Activated naive CD4-positive, alpha-beta T cell treated with anti-CD3 and anti-CD28 coated beads, Interleukin-2, amount 50 U/mL, for 72 hours (primary cell): ENCODE measurements at places on chromosomes 4 and X. TPM values are rescaled to one million over a fixed set of nuclear protein-coding genes. Genes with fewer than 3 reads are reported as not detected.

Gene BMP3
- not detected for total RNA-seq

Gene EPGN
- total RNA-seq, result not detected

Gene FGFBP2
- 1.2 TPM for total RNA-seq

Gene CCKAR
- not detected for total RNA-seq

Gene SYTL5
- not detected for total RNA-seq

Gene PRSS12
- not detected for total RNA-seq

Gene AFM
- total RNA-seq, result not detected

- DNase-seq, result no peak
Observed at GRCh38 chrX:31962256-31962655, 890.4 kb upstream of the FTHL17 start.

DNA sequence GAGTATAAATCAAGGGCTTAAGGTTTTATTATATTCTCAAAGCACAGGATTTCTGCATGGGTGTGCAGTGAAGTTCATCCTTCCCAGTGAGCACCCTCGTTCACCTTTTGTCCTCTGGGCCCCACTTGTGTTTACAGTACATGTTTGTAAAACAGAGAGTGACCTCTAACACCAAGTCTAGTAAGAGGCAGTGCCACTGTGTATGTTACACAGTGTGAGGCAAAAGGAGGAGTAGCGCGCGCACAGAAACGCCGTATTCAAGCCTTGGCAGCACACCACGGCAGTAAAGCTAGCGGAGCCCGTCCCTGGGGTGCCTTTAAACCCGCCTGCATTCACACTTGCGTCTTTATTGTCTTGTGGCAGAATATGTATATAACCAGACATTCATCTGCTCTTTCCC is 51.9 kb downstream of the CCNI start:
- no peak for DNase-seq

DNA sequence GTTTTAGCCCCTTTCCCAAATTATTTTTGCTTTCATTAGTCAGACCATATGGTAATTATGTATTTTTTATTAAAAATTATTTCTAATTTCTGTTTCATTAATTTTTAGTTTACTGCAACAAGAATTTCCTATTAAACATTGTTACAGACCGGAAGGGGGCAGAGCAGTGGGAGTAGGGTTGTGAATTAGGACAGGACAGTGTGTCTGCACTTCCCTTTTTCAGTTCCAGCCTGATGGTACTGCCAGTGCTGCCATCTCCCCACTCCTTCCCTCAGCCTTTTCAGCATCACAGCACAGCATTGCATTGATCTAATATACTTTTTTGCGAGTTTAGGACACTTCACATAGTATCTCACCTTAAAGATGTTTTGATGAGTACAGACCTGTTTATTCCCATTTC is 76.5 kb downstream of the STIM2 start:
- no peak for DNase-seq

DNA sequence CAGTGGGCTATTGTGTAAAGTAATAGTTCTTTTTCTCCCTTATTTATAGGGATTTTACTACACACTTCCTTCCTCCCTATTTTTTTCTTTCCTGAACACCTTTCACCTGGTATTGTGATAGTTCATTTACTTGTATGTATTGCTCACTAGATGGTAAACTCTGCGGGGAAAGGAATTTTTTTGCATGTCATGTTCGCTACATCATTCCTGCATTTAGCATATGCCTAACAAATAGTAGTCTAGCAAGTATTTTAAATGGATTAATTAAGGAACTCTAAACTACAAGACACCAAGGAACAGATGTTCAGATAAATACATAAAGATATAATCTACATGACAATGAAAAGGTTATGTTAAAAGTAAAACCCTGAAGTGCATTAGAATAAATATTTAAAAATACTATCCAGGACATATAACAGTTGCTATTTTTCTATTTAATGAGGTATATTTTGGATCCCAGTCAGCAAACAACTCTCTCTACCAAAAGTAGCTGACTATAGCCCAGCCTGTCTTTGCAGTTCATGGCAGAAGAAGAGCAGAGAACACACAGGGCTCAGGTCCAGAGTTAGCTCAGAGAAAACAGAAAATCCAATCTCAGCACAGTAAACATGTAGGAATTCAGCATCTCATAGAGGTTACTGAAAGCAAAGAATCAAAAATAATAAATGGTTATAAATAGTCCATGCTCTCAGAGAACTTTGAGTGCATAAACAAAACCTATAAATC is 87.8 kb downstream of the PACRGL start:
- DNase-seq, result no peak

- no peak for DNase-seq
Observed at GRCh38 chr4:114986133-114986532, 127.3 kb downstream of the NDST4 start.

- DNase-seq, result no peak
Observed at GRCh38 chr4:110106931-110107296, 91.5 kb downstream of the ELOVL6 start.

DNA sequence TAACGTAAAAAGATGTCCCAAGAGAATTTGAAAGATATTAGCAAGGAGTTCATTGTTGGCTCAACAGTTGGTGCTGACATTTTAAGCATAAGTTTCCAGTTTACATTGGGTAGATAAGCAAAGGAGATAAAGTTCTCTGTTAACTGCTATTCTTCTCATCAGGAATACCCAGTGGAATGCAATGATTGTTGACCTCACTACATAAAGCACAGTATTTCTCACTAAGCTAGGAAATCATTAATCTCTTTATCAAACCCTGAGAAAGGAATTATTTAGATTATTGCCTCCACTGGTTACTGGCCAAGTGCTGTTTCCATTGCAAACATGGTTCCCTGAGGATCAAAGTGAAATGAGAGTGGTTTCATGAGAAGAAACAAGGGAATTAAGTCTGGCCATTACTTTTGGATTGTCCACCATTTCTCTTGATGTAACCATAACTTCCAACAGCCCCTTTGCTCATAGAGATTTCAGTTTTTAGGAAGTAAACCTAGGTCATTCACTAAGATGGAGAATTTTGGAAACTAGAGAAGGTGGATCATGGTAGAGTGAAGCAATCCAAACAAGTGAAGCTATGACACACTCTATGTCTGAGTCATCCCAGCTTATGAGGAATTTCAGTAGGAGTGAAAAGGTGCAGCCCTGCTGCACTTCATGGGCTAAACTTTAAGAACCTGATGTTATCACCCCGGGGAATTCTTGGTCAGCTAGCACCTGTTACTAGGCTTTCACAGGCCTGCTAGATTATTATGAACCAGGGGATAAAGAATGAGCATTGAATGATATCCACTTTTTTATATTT is 163.4 kb downstream of the AREG start:
- no peak for DNase-seq

GRCh38 chrX:42988700-42989099 is 210.7 kb upstream of the PPP1R2C start:
- no peak for DNase-seq

- DNase-seq, result no peak
Observed at GRCh38 chr4:26368685-26369084, 47.9 kb downstream of the RBPJ start.

DNA sequence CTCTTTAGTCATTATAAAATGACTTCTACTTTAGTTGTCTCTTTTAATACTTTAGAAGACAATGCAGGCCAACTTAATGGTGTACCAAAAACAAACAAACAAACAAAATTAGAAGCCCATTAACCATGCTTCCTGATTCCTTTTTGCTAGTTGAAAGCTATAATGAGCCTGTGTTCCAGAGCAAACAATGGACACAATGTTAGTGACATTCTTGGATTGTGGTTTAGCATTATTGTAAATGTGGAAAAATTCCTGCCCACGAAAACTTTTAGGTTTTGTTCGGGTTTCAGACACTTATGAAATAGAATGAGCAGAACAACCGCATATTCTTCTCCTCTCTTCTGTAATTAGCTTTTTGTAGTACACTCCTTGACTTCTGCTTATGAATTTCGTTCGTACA is 1682.7 kb upstream of the PCDH7 start:
- no peak for DNase-seq

DNA sequence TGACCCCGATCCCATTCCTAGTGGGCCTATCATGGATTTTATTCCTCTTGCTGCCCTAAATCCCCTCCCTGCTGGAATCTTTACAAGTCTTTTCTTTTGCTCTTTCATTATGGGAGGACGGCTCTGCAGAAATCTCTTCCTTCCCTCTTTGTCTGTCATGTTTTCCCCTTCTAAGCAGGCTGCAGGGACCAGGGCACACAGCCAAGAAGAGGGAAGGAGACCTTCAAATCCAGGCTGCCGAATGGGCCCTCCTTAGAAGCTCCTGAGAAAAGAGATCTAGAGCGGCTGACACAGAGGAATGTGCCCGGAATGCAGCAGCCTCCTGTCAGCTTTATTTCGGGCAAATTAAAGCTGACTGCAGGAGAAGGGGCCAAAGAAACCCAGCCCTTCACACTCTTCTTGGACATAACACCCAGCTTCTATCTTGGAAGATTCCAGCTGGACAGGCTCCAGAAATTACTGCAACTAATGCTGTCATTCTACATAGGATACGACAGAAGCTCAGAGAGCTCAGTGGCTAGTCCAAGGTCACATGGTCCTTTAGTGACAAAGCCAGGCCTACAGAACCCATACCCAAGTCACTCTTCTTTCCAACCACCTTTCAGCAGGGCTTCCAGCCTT is 187.8 kb upstream of the NHS start:
- DNase-seq, result no peak

GRCh38 chr4:113602646-113603228 is 158.8 kb downstream of the CAMK2D start:
- no peak for DNase-seq

- DNase-seq, result no peak
Observed at GRCh38 chr4:26009502-26009901, 95.5 kb downstream of the SMIM20 start.
